Cardiac atrium fibroblast (primary cell): ENCODE measurements at places on chromosomes 5 and 9. TPM values are rescaled to one million over a fixed set of nuclear protein-coding genes. Genes with fewer than 3 reads are reported as not detected.

The FREM1 gene
- under 0.01 and 0.16 TPM in 2 replicates for total RNA-seq

The CCL27 gene
- total RNA-seq, result not detected in 2 replicates

The PCDHA4 gene
- 0.16 TPM in 1 of 2 replicates, not detected in the other for total RNA-seq

The C5orf15 gene
- 74.7 and 80.8 TPM in 2 replicates for total RNA-seq

The TSLP gene
- 0.32 and 0.72 TPM in 2 replicates for total RNA-seq
